ENCODE measurements at places on chromosomes 4 and X.

- no peak for DNase-seq
These were observed 462.0 kb downstream of the GABRG1 start for GRCh38 chr4:45661893-45662292.

DNA sequence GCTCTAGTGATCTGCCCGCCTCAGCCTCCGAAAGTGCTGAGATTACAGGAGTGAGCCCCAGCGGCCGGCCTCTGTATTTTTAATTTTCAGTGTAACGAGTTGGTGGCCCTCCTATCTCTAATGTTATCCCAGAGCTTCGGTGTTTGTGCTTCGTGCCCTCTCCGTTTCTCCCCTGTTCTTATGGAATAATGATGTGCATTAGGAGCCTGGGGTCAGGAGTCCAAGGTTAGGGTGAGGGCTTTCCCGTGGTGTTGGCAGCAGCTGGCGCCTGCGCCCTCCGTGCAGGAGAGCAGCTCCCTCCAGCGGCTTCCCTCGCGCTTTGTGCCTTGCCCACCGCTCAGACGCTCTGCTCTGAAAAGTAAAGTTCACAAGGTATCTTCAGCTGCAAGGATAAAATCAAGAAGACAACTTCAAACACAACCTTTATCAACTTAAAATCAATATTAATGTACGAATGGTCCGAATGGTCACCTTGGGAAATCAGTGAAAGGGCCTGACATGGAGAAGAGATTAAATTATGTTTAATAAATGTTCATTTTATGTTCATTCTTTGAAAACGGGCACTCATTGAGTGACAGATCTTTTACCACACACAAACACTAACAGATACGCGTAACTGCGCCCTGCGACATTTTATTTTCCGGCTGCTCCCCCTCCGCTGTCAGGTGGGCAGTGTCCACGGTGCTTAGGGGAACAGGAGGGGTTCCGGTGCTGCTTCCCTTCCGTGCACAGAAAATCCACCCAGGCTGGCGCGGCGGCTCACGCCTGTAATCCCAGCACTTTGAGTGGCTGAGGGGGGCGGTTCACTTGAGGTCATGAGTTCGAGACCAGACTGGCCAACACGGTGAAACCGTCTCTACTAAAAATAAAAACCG lies 62.4 kb downstream of the TRAPPC11 start:
- DNase-seq, result peak; percentile 55

DNA sequence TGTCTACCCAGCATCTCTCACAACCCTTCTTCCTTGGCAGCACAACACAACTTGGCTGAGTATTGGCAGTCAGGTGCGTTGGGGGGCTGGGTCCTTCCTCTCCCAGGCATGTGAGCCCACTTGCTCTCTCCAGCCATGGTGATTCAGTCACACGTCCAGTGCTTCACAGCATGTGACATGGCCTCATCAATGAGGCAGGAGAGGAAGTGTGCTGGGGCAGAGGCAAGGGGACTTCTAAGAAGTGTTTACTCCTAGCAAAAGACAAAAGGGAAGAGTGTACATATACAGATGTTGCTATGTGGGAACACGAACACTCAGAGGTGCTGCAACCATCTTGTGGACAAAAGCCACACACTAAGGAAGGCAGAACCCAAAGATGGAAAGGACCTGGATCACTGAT lies 380.8 kb downstream of the FBXW7 start:
- no peak for DNase-seq

- DNase-seq, result no peak
These were observed 72.3 kb upstream of the ADGRG2 start for GRCh38 chrX:19194285-19195242.

DNA sequence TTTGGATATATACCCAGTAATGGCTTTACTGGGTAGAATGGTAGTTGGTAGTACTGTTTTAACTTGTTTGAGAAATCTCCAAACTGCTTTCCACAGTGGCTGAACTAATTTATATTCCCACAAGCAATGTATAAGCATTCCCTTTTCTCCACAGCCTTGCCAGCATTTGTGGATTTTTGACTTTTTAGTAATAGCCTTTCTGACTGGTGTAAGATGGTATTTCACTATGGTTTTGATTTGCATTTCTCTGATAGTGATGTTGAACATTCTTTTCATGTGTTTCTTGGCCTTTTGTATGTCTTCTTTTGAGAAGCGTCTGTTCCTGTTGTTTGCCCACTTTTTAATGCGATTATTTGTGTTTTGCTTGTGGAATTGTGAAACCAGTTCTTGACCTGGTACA lies 290.5 kb downstream of the BMPR1B start:
- DNase-seq, result no peak

DNA sequence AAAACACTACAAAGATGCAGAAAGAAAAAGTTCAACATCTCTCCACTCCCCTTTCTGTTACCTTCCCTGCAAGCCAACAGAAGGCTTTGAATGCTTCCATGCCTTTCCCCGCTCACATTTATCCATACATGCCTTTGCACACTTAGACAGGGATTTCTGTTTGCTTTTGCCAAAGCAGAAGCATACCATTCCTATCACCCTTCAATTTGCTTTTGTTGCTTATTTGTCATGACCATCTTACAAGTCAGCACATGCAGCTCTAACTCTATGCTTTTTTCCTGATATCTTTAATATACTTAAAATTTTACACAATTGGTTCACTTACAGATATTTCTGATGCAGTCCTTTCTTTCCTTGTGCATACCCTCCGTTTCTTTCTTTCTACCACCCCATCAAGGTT lies 169.6 kb downstream of the CORIN start:
- no peak for DNase-seq

GRCh38 chr4:18608908-18609533 lies 587.5 kb upstream of the LCORL start:
- no peak for DNase-seq

DNA sequence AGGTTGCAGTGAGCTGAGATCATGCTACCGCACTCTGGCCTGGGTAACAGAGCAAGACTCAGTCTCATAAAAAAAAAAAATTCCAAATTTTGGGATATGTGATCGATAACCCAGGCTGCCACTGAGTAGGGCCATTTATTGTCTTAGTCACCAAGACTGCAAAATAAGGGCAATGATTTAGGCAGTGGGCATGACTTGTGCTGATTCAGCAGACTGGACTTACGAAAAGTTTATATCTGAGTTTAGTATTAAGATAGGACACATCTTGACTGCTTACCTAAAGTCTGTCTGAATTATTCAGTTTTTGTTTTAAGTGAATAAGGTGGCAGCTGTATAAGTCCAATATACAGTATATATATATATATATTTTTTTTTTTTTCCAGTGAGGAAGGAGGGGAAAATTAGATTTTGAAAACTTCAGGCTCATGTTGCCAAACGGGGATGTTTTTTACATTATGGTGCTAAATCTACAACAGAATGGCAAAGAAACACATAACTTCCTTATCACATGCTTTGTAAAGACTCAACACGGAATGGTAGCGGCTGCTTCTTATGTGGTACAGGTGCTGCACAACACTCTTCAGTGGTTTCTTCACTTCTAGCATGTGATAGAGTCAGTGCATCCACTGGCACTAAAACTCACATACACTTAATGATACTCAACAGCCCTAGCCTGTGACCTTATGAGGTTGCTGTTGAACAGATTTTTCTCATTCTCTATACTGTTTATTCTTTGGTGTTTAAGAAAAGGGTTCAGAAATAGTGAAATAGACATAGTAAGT lies 6.5 kb downstream of the TEX13D start:
- no peak for DNase-seq

DNA sequence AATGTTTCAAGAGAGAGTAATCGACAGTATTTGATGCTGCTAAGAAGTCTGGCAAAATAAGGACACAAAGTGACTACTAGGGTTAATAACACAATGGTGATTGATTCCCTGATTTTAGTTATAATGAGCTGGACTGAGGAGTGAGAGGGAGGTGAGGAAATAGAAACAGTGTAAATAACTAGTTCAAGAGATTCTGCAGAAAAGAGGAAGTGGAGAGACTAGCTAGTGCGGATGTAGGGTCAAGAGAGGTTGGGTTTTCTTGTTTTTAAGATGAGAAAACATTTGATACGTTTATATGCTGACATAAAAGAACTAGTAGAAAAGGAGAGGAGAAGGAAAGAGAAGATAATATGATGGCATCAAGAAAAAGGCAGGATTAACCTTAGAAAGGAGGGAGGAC lies 12.2 kb upstream of the TRPC5 start:
- no peak for DNase-seq

DNA sequence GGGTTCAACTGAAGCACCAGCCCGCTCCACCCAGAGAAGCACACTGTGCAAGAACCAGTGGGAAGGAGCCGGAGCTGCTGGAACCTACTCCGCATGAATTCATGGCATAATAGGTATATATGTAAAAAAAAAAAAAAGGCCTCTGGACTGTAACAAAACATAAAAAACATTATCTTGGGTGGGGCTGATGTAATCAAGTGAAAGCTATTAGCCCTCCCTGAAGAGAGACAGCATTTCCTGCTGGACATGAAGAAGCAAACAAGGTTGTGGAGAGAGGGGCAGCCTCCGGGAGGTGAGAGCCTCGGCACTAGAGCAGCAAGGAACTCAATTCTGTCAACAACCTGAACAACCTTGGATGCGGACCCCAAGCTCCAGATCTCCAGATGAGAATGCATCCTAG lies 50.7 kb downstream of the PLAC1 start:
- DNase-seq, result no peak

GRCh38 chrX:17007134-17007768 lies 60.8 kb downstream of the REPS2 start:
- DNase-seq, result no peak

DNA sequence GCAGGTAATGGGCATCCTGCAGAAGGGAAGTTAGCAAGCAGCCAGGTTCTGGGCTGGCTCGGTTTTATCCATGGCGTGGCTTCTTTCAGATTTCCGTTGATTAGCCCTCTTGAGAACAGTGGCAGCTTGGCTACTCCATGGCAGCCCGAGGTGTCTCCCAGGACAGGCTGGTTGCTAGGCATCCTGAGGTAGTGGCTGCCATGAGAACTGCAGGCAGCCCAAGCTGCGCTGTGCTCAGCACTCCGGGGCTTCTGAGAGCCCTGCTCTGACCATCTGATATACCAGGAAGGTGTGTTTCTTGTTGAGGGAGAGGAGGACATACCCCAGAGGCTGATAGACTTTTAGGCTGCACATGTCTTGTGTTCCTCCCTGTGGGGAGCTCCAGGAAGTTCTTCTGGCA lies 253.4 kb upstream of the CASK start:
- no peak for DNase-seq

DNA sequence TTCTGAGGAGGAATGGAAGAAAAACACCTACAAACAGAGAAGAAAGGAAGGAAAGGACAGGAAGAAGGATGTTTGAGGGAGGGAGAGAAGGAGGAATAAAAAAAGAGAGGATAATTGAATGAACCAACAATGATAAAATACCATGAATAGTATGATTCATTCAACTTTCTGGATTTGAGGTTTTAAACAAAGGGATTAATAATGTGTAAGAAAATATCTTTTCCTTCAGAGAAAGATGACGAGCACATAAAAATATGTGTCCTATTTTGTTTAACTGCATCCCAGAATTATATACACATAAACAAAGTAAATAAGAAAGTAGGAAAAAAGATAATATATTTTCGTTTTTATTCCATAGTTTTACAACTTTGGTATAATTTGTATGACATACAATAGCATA lies 1380.4 kb downstream of the STIM2 start:
- DNase-seq, result no peak

DNA sequence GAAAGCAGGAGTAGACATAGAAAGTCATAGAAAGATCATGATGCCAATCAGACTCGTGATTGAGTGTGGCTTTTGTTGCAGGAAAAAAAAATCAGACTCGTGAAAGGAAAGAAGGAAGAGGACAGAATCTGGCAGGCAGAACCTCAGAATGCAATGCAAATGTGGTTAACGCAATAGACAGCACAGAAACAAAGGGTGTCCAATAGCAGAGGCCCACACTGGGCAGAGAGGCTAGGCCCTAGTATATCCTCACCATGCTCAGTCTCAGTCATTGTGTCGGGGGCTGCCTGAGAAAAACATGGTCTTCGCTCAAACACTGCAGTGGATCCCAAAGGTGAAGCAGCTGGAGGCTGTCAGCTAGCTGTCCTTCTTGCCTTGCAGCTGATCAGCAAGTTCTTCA lies 102.8 kb upstream of the MAOA start:
- DNase-seq, result no peak

Measured in right kidney (tissue), 9 donors.